NCI-H524 (cell line): ENCODE measurements at places on chromosomes 11 and 22.

GRCh38 chr11:43239791-43240190 lies 72.0 kb upstream of the API5 start:
- DNase-seq = no peak

DNA sequence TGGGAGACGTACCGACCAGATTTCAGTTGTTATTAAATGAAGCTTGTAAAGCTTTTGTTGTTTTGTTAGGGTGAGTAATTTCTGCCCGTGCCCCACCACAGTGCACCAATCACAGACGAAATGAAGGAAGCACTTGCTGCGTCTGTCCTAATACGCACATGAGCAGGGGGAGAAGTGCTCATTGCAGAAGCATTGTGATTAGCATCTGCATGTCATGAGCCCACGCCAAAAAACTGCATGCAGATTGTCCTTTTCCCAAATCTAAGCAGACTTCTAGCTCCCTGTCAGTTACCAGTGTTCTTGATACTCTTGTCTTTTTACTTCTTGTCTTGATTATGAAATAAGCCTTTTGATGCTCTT lies 15.5 kb downstream of the RBX1 start:
- DNase-seq = no peak

- DNase-seq = no peak
These were observed 7.8 kb downstream of the CD3D start for GRCh38 chr11:118334745-118335144.

- no peak for DNase-seq
These were observed 66.3 kb downstream of the NCAPD3 start for GRCh38 chr11:134157451-134157850.

DNA sequence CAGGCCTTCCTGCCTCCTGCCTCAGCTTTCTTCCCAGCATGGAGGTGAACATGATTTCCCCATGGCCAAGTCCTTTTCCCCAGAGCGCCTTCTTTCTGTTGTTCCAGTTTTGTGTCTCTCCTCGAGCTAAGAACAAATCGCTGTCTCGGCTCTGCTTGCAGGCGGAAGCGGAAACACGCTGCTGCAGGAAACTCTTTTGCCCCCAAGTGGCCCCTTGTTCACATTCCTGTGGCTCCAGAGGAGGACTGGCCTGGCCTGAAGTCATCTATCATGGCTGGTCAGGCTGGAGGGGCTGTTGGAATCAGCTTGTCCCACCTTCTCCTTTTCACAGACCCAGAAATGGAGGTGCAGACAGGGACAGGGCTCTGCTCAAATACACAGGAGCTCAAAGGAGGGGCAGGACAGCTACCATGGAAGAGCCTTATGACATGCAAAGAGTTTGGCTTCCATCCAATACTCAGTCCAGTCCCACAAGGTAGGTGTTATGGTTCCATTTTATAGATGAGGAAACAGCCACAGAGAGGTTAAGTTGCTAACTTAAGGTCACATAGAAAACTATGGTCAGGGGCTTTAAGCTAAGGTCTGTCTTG lies 182.2 kb upstream of the SYT13 start:
- no peak for DNase-seq

- peak; percentile 48 for DNase-seq
These were observed 309.4 kb upstream of the ZC3H12C start for GRCh38 chr11:109783840-109784239.

DNA sequence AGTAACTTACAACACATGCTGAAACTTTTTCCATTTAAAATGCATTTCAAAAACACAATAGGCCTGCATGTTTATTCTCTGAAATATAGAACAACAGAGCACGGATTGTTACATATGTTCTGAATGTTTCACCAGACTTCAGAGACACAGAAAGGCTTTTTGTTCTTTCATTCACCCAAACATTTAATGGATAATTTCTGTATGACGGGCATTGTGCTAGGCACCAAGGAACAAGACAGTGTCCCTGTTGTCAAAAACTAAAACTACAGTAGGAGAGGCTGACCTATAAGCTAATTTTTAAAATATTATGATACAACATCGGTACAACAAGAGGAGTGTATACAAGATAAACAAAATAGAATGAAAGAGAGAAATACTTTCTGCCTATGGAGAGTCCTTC lies 81.9 kb upstream of the TEAD1 start:
- DNase-seq = no peak

GRCh38 chr11:30546334-30546733 lies 39.8 kb downstream of the MPPED2 start:
- DNase-seq = no peak

GRCh38 chr11:95522874-95523273 lies 266.7 kb downstream of the FAM76B start:
- no peak for DNase-seq

DNA sequence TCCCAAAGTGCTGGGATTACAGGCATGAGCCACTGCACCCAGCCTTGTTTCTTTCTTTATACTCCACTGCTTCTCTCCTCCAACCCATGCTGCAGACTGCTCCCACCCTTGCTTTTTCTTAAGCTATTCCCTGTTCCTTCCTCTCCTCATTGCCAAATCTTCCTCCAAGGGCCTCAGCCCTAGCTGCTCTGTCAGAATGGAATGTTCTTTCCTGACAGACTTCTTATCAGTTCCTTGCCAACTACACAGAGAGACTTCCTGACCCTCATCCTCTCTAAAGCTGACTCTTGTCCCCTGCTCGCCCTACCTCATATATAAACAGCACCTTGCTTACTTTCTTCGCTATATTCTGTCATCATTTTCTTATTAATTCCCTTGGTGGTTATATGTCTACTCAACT lies 16.9 kb upstream of the PIK3C2A start:
- DNase-seq = no peak

GRCh38 chr22:32200752-32201151 lies 4.1 kb downstream of the RFPL2 start:
- no peak for DNase-seq

DNA sequence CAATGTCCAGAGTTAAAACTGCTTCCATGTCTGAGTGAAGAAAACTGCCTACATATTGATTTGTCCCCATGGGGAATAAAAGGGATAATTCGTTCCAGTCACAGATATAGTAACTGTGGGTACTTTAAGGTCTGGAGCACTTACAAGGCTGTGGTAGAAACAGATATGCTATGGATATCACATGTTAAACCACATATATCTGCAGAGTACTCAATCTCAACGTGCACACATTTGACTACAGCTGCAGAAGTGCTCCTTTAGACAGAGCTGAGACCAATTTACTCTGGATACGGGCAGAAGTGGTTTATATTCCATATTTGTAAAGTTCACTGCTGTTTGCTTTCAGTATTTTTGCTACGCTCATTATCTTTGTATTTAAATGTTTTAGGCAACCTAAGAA lies 9.7 kb upstream of the MS4A2 start:
- no peak for DNase-seq

- DNase-seq = no peak
These were observed 9.0 kb upstream of the PLAAT2 start for GRCh38 chr11:63572026-63572688.

GRCh38 chr11:66976028-66976467 lies 944 bp downstream of the C11orf86 start:
- DNase-seq = peak; percentile 28

GRCh38 chr11:33618956-33619355 lies 81.7 kb downstream of the C11orf91 start:
- DNase-seq = no peak

- DNase-seq = no peak
These were observed 471.4 kb downstream of the SOX6 start for GRCh38 chr11:15884777-15885540.

DNA sequence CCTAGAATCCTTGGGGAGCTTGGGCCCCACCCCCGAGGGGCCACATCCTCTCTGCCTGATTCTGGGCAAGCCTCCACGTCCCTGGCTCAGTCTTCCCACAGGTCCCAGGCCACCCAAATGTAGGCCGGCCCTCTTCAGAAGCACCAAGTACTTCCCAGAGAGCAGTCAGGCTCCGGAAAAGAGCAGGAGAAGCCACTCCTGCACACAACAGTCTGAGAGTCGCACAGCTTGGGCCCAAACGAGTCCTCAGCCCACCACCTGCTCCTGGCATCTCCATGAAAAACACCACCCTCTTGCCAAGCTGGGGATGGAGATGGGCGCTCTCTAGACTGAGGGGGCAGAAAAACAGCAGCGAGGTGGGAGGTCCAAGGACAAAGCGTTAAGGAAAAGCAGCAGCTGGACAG lies 15.4 kb downstream of the EHD1 start:
- no peak for DNase-seq

DNA sequence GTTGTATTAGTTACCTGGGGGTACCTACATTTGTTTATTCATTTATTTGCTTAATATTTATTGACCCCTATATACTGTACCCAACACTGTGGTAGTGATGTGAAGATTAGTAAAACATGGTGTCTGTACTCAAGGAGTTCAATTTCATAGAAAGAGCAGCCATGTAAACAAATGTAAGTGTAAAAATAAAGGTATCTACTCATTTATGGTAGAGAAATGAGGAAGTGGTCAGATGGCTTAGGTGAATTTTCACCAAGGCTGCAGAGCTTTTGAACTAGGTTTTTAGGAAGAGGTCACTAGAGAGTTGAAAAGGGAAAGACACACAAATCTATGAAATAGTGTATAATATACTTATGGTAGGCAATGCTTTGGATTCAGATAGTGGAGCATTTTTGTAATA lies 11.1 kb downstream of the CTR9 start:
- DNase-seq = no peak

DNA sequence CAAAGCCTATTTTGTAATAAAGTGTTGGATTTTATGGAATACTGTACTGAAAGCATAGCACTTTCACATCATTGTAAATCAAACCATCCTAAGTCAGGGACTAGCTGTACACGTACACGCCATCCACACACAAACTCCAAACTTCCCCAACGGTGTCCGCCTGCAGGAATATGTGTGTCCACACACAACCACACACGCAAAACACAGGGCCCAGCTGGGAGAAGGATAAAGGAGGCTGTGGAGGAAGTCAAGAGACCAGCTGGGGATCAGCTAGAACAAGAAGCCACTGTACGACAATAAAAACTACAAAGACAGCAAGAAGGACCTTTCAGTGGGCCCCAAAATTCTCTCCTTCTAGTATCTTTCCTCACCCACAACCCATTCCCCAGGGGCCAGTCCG lies 1.6 kb downstream of the TRIM29 start:
- no peak for DNase-seq

GRCh38 chr11:17921659-17922415 lies 91.0 kb downstream of the SERGEF start:
- DNase-seq = peak; percentile 48

DNA sequence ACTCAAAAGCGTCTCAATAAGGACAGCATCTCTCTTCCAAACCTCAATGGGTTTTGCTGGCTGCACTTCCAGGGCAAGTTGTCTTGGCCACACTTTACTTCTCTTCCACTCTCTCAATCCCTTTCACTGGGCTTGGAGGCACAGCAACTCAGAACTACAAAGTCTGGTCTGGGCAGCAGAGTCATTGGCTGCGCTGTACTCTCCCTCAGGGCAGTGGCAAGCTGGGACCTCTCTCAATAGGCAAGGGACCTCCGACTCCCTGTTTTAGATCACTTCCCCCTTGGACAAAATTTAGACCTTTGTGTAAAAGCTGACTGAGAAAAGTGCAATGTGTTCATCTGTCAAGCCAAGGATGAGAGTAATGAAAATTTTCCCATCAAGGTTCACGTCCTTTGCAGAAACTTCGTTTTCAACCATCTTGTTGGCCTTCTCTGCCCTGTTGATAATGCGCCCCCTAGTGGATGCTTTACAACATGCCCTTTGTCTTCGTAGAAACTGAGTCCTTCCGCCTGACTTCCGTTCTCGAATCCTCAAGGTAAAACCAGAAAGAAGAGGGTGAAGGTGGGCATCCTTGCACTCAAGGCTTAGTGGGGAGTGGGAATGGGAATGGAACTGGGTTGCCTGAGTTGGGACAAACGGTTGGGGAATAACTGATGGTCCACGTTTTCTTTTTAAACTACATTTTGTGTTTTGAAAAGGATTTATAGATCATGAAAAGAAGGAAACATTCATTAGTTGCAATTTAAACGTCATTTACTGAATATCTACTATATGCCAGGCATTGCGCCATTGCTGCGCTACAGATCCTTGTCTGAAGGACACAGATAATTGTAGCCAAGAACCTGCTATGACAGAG lies 99.1 kb downstream of the CD44 start:
- DNase-seq = peak; percentile 51

DNA sequence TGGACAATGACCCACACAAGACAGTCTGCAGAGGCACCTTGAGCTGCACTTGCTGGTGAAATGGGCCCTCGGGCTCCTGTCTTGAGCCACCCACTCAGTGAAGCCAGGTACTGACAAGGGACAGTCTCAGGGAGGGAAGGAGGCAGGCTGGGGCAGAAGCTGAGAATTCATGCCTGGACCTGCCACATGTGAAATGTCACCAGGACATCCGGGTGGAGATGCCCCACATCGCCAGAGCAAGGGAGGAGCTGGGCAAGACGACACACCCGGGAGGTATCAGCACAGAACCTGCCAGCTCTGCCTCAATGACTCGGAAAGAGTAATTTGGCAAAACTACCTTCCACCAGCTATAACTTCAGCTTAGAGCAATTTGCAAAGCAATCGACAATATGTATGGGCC lies 23.5 kb downstream of the CPT1A start:
- no peak for DNase-seq

DNA sequence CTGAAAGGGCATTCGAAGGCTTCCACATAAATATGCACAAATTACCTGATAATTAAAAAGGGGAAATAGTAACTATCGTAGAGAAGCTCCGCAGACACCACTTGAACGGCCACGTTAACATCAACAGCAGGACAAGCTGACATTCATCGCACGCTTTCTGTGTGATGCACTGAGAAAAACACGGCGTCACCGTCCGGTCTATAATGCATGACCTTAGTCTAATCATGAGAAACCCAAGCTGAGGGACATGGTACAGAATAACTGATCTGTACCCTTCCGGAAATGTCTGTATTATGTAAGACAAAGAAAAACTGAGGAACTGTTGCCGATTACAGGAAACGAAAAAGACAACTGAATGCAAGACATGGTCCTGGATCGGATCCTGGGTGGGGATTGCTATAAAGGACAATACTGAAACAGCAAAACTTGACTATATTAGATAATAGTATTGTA lies 678 bp upstream of the RANGAP1 start:
- DNase-seq = no peak

DNA sequence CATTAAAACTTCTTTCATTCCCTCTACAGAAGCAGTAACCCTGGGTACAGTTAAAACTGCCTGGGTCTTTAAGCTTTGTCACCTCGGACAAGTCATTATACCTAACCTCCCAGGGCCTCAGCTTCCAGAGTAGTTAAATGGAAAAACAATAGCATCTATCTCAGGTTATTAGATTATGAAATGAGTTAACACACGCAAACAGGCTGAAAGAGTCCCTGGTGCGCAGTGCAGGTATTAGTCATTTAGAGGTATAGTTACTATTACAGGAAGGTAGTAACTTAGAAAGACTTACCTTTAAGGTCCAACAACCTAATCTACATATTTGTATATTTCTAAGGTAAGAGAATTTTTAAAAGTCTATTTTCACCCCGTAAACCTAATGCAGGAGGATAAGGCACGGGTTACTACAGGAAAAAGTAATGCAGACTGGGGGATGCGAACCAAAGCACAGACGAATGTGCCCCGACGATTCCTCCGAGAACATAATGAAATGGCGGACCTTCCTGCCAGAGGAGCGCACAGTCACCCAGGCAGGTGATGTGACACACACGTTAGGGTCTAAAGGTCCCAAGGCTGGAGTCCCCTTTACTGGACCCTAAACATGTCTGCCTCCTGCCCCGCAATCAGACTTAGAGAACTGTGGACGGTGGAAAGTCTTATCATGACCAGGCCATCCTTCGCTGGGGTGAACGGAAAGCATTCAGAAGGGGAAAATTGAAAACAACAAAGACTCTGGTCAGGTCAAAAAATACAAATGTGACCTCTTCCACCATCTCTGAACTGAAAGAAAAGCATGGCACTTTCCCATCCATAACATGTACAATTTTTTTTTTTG lies 1.3 kb downstream of the NAP1L4 start:
- no peak for DNase-seq
